Astrocyte (in vitro differentiated cells and primary cell): ENCODE measurements at places on chromosomes 6 and 20. TPM values are rescaled to one million over a fixed set of nuclear protein-coding genes. Genes with fewer than 3 reads are reported as not detected.
A peak's percentile ranks its signal among the peaks of the same experiment; 100 is the strongest.

DNA sequence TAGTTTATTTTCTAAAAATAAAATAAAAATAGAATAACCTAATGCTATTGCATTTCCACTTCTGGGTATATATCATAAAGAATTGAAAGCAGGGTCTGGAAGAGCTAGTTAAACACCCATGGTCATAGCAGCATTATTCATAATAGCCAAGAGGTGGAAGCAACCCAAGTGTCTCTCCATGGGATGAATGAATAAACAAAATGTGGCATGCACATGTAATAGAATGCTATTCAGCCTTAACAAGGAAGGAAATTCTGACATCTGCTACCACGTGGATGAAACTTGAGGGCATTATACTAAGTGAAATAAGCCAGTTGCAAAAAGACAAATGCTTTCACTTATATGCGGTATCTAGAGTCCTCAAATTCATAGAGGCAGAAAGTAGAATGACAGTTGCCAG is 130.8 kb downstream of the TIAM2 start:
- no peaks in the 10 kb centered on the region for H3K36me3 ChIP-seq
- peak; percentile 80 for DNase-seq
- peak overlapping the region; percentile 86 for H3K27ac ChIP-seq

- no peak for DNase-seq
- H3K27ac ChIP-seq, result no peak overlapping the region
- H3K36me3 ChIP-seq, result no peaks in the 10 kb centered on the region
- peaks cover 7% of the 10 kb centered on the region for H3K4me1 ChIP-seq
These were observed 82.3 kb downstream of the MLIP start for GRCh38 chr6:54193560-54193959.

The NRSN1 gene
- total RNA-seq, result not detected in 2 replicates

DNA sequence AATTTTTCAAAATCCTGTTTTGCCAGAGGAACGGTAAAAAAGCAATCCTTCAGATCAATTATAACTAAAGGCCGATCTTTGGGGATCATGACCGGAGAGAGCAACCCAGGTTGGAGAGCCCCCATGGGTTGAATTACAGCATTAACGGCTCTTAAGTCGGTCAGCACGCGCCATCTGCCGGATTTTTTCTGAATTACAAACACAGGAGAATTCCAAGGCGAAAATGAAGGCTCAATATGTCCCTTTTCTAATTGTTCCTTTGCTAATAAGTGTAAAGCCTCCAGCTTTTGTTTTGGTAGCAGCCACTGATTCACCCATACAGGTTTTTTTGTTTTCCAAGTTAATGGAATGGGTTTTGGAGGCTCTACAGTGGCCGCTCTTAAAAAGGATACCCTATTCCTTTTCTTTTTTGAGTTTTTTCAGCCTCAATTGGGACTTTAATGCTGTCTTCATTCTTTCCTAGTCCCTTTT is 16.9 kb upstream of the PTCRA start:
- no peaks in the 10 kb centered on the region for H3K36me3 ChIP-seq
- no peak overlapping the region for H3K4me3 ChIP-seq
- DNase-seq, result peak; percentile 32
- H3K27me3 ChIP-seq, result no peaks in the 10 kb centered on the region
- no peaks in the 10 kb centered on the region for H3K4me1 ChIP-seq

DNA sequence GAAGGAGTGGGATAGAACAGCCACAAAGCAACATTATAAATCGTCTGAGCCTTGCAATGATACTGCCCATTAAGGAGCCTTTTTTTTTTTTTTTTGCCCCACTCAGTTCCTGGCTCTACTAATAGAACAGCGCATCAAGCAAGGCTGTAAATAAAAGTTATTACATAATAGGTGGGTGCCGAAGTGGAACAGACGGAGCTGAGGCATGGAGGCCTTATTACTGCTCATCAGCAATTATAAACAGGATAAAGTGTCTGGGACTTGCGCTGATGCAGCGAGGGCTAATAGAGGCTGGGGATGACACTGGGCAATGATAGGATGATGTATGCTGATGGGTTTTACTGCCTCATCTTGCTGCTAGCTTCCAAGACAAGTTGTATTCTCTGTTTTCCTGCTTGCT is 272.1 kb downstream of the ZFAND3 start:
- H3K4me3 ChIP-seq, result no peak overlapping the region
- H3K27ac ChIP-seq, result no peak overlapping the region
- no peaks in the 10 kb centered on the region for H3K27me3 ChIP-seq

The DYNLT2 gene
- total RNA-seq, result 0.53 and 1.0 TPM in 2 replicates

DNA sequence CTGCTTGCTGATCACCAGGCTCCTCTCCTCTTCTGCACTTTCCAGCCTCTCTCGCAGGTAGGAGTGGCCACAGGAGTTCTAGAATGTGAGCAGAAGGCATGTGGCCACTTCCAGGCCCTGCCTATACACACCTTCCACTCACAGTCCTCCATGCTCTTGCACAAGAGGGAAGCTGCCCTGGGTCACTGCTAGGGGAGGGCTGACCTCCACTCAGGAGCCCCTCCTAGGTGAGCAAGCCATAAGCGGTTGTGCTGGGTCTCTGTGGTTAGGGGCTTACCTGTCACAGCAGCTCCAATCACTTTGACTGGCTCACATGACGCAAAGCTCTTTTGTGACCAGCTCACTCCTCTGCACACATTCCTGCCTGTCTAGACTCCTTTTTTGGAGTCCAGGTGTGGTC is 68.2 kb downstream of the TMEM242 start:
- H3K27me3 ChIP-seq, result peaks cover 17% of the 10 kb centered on the region
- DNase-seq, result no peak
- H3K4me3 ChIP-seq, result no peak overlapping the region
- H3K4me1 ChIP-seq, result no peaks in the 10 kb centered on the region
- no peak overlapping the region for H3K27ac ChIP-seq

- no peaks in the 10 kb centered on the region for H3K36me3 ChIP-seq
- DNase-seq, result peak; percentile 74
- no peaks in the 10 kb centered on the region for H3K27me3 ChIP-seq
- H3K4me3 ChIP-seq, result no peak overlapping the region
- H3K27ac ChIP-seq, result peak overlapping the region; percentile 13
- peaks cover 28% of the 10 kb centered on the region for H3K4me1 ChIP-seq
These were observed 26.4 kb upstream of the PTGIS start for GRCh38 chr20:49594143-49594930.

DNA sequence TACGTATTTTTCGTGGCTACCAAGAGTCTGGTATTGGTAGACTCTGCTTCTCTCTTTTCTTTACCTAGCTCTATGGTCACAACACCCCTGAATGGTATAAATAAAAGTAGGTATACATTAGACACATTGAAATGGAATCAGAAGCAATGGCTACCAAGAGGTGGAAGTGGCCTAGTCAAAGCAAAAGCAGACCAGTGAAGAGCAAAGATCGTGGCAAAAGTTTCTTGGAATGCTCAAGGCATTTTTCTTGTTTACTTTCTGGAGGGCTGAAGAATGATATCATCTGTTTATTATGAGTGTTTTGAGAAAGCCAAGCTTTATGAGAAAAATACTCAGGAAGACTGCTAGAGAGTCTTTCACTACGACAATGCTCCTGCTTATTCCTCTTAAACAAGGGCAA is 28.6 kb upstream of the MOCS1 start:
- H3K4me1 ChIP-seq, result no peaks in the 10 kb centered on the region
- no peaks in the 10 kb centered on the region for H3K27me3 ChIP-seq
- no peak overlapping the region for H3K27ac ChIP-seq
